ENCODE measurements at places on chromosomes 7 and 10.

- no peaks in the 10 kb centered on the region for H3K4me1 ChIP-seq
- no peaks in the 10 kb centered on the region for H3K36me3 ChIP-seq
- H3K27ac ChIP-seq = no peak overlapping the region
- no peak overlapping the region for H3K4me3 ChIP-seq
These were observed 3.7 kb upstream of the HDAC9 start for GRCh38 chr7:18491871-18492270.

DNA sequence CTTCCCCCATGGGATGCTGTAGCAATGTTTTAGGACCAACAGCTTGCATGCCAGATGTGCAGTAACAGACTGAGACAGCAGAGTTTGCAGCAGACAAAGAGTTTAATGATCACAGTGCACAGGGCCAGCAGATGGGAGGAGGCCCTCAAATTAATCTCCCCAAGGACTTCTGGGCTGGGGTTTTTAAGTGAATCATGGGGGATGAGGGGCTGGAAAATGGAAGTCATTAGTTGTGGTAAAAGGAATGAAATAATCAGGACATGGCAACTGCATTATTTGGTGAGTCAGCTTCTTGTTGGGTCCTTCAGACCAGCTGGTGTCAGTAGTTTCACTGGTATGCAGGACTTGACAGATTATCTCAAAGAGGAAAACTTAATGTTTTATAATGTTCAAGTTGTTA is 12.6 kb upstream of the NRBF2 start:
- no peaks in the 10 kb centered on the region for H3K27me3 ChIP-seq
- no peaks in the 10 kb centered on the region for H3K36me3 ChIP-seq
- no peak overlapping the region for H3K27ac ChIP-seq
- H3K4me3 ChIP-seq = no peak overlapping the region
- DNase-seq = no peak

- no peaks in the 10 kb centered on the region for H3K36me3 ChIP-seq
- H3K4me1 ChIP-seq = no peaks in the 10 kb centered on the region
- no peaks in the 10 kb centered on the region for H3K27me3 ChIP-seq
These were observed 132.5 kb downstream of the GRID1 start for GRCh38 chr10:86234107-86234506.

GRCh38 chr7:111756687-111757178 is 194.4 kb upstream of the IMMP2L start:
- H3K27me3 ChIP-seq = no peaks in the 10 kb centered on the region
- no peak for DNase-seq
- no peak overlapping the region for H3K4me3 ChIP-seq
- no peak overlapping the region for H3K27ac ChIP-seq
- peaks cover 8% of the 10 kb centered on the region for H3K36me3 ChIP-seq

GRCh38 chr7:83204715-83205114 is 42.0 kb upstream of the PCLO start:
- H3K4me1 ChIP-seq = no peaks in the 10 kb centered on the region
- no peaks in the 10 kb centered on the region for H3K36me3 ChIP-seq
- no peak overlapping the region for H3K27ac ChIP-seq
- no peak for DNase-seq

DNA sequence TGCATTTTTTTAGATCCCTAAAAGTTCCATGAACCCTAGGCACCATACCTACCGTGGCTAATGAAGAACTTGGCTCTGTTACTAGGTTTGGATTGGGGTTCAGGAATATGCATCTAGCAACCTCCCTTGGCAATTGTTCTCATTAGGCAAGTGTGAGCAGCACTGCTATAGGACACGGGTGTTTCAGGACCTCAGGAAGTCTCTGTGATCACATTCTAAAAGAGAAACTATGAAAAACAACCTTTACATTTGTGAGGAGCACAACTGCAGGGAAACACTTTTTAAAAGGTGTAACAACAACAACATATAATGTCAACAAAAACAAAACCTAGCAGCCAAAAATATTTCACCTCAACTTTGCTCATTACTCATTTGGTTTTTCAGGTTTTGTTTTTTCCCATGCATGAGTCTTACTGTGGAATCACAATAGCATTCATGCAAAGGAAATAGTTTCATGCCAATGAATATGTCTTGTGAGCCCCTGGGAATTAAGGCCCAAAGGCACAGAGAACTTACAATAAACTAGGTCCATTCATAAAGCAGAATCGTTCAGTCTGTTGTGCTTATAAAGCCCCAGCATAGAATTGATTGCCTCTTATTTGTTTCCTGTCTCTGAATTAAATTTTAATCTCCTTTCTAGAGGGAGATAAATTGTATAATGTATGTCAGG is 255.7 kb upstream of the DGKB start:
- no peaks in the 10 kb centered on the region for H3K4me1 ChIP-seq
- H3K27ac ChIP-seq = no peak overlapping the region
- no peaks in the 10 kb centered on the region for H3K36me3 ChIP-seq
- H3K4me3 ChIP-seq = no peak overlapping the region
- no peak for DNase-seq
